ENCODE measurements at places on chromosomes 16 and 17.

GRCh38 chr16:84218956-84219355, 20.9 kb downstream of the KCNG4 start:
- DNase-seq = no peak

DNA sequence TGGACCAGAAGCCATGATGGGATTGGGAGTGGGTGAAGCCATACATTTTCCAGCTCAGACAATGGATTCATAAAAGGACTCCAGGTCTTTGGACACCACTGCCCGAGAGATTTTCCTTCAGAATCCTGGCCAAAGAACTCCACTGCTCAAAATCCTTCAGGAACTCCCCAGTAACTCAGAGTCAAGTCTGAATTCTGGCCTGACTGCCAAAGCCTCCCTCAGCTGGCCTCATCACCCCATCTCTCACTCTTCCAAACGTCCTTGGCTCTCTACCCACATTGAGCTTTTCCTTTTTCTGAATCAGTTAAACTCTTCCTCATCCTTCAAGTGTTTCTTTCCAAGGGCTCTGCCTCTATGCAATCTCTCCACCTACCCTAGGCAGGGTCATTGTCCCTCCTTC, 1.2 kb upstream of the SEPTIN1 start:
- no peak for DNase-seq

DNA sequence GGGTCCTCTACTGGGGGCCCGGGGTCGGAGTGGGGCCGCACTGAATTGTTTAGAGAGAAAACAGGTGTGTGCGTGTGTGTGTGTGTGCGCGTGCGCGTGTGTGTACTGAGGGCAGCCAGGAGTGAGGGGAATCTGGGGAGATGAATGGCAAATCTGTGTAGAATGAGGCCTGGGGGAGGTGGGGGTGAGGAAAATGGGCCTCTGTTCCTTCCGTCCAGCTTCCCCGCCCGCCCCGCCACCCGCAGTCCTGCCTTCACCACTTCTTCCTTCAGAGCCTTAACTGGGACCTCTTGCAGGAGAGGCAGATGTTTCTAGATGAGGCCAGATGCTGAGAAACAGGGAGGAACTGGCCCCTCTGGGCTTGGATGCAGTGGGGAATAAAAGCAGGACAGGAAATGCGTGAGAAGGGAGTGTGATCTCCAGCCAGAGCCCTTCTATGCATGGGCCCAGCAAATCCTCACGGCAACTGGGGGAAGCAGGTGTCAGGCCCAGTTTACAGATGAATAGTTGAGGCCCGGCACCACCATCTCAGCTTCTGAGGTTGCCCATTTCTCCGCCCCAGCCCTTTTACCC, 29.7 kb upstream of the NGFR start:
- no peak for DNase-seq

DNA sequence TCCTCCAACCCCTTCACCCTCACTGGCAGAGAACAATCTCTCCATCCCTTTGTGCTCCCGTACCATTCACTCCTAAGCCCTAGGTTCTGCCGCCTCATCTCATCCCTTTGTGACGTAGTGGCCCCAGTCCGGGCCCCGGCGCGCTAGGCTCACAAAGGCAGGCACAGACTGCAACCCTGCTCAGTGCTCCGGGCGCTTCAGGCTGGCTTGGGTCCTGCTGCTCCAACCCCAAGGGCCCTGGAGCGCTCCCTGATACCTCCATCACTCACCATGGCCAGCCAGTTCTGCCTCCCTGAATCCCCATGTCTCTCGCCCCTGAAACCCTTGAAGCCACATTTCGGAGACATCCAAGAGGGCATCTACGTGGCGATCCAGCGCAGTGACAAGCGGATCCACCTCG, at the start of gene KIF2B:
Gene KIF2B (plus strand): TSS at position 164 of the 400 bp plus-strand sequence. CDS start 107 bp downstream, at position 271.
- DNase-seq = no peak

- no peak for DNase-seq
These were observed 6.9 kb downstream of the SLC12A4 start for GRCh38 chr16:67961551-67961957.

- DNase-seq = no peak
These were observed 6.2 kb downstream of the NACA2 start for GRCh38 chr17:61584866-61585265.

DNA sequence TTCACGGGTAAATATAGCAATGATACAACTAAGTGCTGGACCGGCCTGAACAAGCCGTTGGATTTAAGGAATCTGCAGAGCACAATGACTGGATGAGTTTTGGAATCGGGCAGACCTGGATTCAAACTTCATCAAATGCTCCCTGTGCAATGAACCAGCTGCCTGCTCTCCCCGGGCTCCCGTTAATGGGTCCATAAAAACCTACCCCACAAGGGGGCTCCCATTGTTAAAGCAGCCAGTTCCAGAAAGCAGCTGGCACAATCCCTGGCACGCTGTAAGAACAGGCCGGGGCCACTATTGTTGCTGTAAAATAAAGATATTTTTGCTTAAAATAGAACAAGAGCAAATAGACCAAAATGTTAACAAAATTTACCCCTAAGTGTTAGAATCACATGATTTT, 131.9 kb downstream of the C16orf95 start:
- no peak for DNase-seq

DNA sequence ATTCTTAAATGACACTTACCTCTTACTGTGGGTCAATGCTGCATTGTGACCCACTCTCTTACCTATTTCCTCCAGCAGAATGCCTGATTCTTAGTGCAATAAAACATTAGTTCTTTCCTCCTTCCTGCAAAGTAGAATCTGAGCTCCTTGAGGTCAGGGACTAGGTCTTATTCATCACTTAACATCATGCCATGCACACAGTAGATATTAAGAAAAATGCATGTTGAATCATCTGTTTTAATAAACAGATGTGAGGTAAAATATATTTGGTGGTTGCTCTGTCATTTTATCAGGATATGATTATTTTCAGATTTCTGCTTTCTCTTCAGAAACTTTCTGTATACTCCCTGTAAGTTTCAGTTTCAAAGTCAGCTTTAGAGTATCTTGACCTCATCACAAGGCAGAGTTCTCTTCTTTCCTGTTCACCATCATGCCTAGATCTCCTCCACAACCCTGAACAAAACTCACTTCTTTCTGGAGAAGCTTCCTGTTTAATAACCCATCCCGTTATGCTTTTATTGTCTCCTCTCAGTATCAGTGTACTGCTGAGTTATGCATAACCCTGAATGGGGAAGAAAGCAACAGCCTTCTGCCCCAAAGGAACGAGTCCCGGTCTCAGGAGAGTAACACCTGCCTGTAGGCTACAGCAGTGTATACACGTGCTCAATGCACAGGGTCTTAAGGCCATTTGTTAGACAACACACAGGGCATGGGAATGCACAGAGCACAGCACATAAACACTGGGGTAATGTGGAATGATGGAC, 30.3 kb upstream of the SUPT4H1 start:
- DNase-seq = no peak

GRCh38 chr16:56625943-56626654, 518 bp downstream of the MT1E start:
- DNase-seq = no peak

DNA sequence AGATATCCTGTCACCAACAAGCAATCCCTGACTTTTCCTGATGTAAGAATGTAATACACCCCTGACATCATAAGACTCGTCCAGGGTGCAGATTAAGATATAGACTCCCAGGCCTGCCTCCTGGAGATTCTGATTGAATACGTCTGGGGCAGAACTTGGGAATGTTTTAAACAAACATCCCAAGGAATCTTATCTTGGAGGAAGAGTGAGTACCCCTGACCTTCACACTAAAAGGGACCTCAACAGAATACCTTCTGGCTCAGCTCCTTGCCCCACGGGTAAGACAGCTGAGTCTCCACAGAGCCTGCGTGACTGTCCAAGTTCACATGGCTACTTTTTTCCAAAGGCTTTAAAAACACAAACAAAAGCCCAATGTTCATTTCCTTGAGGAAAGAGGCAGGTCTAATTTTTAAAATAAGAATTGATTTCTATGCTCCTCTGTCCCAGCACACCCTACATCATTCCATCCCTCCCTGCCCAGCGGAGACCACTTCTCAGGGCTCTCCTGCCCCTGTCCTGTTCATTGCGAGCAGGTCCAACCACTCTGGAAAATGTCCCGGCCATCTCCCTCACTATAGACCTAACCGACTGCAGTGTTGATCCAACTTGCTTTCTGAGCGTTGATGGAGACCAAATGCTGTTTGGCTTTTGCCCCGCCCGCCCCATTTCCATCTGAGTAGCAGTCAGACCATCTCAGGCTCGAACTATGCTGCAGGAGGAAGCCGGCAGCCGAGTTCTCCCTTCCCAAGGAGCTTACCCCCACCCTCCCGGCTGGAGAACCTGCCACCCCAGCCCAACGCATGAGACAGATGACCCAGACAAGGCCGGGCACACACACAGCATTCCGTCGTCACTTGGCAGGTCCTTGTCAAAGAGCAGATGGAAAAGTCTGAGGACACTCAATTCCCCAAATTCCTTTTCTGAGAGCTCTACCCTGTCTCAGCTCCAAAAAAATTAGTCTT, 44.1 kb upstream of the MYH10 start:
- no peak for DNase-seq

GRCh38 chr17:9021158-9021991, at the start of gene NTN1:
TSS of gene NTN1 (plus strand) at chr17:9021510. CDS start at chr17:9022374, 864 bp downstream.
- DNase-seq = peak; percentile 31

DNA sequence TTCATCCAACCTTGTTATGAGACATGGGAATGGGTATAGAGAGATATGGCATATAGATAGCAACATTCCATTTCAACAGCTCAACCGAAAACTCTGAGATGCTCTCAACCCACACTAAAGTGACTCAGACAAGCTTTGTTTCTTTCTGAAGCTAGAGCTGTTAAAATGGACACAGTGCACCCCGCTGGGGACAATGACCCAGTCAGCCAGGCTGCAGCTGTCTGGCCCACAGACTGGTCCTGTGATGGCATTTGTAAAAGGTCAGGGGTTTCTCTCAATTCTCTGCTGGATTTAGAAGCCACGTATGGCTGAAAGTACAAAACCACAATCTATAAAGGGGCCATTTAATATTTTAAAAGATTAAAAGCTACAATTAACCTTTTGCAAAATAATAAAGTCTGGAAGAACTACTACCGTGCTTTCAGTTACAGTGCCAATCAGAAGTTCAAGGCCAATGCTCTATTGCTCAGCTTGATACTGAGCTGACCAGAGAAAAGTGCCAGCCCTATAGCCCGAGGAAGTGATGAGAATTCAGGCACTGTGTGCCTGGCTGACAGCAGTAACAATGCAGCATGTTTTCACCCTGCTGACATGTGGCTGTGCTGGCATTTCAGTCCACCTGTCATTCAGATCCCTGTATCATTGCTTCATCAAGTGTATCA, 60.2 kb downstream of the TEX2 start:
- DNase-seq = no peak

DNA sequence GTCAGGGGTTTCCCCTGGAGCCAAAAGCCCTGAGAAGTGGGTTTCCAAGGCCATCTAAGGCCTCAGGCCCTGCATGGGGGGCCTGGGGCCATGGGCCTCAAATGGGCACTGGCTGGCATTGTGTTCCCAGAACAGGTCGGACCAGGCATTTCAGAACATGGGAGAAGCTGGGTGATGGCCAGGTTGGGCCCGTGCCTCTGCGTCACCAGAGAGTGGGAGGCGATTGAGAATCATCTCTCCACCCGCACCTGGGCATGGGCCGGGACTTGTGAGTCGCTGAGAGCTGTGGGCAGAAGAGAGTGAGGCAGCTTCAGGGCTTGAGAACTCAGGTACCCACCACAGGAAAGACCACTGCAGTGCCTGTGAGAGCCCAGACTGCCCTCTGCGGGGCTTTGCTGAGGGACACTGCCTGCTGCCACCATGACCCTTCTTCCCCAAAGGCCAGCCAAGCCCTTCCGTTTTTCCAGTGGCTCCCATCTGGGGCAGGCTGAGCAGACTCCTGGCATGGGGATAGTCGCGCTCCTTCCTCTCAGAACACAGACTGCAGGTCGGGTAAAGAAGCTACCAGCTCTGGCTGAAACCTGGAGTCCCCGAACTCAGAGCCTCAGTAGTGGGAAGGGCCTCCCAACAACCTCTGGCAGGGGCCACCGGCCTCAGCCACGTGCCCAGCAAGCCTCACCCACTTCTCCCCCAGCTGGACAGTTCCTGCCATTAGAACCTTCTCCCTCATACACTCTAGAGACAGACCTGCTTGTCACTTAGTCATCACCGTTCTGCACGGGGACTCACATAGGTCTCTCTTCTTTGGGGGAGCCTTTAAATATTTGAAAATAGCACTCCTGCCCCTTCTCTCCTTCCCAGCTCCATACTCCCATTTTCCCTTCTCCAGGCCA, 1.6 kb downstream of the RAB11FIP4 start:
- no peak for DNase-seq

GRCh38 chr17:5297245-5297644, 15.2 kb downstream of the RABEP1 start:
- DNase-seq = no peak

- DNase-seq = no peak
These were observed 21.7 kb upstream of the CLEC18A start for GRCh38 chr16:69929480-69929879.
